ENCODE measurements at places on chromosomes 1 and 21.

DNA sequence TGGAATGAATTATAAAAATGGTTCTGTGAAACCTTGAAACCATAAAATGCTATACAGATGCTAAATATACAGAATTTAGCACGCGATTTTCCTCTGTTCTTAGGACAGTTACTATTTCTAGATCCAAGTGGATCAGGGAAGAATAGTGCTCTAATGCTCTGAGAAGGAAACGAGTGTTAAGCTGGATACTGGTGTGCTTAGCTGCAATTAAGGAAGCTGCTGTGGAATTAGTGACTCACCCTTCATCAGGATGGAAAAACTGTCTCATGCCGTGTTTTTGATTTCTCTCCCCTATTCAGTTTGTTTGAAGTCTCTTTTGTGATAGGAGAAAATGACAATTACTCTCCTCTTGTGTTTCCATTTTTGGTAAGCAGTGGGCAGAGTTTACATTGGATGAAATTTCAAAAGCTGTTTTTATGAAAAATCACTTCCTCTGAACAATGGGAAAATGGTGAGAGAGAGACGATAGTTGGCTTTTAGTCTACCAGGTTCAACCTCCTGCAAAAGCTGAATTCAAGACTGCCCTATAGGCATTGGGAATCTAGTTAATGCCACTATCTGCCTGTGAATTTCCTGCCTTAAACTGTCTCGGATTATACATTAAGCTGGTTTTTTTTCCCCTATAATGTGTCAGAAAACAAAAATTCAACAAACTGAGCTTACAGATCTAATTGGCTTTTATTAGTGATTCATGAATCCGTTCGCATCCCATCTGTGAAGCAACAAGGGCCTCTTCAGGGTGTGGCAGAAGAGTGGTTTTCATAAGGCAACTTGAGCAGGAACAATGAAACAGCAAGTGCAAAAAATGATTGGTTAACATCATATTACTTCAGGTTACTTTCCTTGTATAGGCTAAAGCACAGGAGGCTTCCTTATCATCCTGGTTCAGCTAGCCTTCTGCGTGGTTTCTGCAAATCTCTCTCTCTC is 179.8 kb downstream of the ST6GALNAC3 start:
- no peak for DNase-seq

GRCh38 chr1:32125313-32125712 is 17.5 kb downstream of the KPNA6 start:
- peak; percentile 43 for DNase-seq

GRCh38 chr1:233016798-233017197 is 66.4 kb downstream of the NTPCR start:
- no peak for DNase-seq

DNA sequence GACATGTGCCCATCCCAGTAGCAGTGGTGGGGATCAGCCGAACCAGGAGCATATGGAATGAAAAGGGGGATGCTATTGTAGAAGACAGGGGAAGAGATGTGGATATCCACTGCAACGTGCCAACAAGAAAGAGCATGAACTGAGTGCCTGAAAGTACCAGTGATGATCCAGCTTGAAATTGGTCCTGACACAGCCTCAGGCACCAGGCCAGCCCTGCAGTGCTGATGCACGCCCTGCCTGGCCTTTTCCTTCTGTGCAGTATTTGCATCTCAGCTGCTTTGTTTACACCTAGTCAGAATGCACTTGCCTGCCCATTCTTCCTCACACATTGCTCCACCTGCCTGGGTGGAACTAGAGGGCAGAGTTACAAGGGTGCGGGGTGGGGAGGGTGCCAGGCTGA is 50.3 kb upstream of the ARTN start:
- no peak for DNase-seq

DNA sequence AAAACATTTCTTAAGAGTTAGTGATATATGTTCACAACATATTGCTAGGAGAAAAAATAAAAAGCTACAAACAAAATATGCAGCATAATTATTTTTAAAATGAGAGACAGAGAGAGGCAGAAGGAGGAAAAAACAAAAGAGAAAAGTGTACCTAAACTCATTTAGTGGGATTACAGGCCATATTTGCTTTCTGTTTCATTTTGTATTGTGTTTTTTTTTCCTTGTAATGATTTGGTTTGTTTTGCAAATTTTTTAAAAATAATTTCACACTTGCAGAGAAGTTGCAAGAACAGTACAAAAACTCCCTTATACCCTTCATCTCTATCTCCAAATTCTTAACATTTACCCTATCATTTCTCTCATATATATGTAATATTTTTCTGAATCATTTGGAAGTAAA is 65.0 kb downstream of the LBR start:
- DNase-seq: no peak

DNA sequence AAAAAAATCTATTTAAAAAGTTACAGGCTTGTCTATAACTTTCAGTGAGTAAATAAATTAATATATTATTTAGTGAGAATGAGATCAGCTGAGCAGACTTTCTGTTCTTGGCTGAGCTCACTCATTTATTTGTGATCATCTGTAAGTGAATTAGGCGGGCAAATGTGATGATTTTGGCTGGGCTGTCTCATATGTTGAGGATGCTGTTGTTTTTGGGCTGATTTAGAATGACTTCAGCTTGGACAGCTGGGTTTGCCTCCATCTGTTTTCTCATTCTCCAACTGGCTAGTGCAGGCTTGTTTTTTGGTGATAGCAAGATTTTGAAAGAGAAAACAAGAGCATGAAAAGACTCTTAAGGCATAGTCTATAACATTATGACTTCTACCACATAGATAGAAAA is 475.8 kb upstream of the OLFM3 start:
- peak; percentile 94 for DNase-seq

Data from NCI-H1694 treated with DMSO at 0.1 percent for 48 hours (cell line).